WTC11 (cell line): ENCODE measurements at places on chromosomes 3 and 15. TPM values are rescaled to one million over a fixed set of nuclear protein-coding genes. Genes with fewer than 3 reads are reported as not detected.

DNA sequence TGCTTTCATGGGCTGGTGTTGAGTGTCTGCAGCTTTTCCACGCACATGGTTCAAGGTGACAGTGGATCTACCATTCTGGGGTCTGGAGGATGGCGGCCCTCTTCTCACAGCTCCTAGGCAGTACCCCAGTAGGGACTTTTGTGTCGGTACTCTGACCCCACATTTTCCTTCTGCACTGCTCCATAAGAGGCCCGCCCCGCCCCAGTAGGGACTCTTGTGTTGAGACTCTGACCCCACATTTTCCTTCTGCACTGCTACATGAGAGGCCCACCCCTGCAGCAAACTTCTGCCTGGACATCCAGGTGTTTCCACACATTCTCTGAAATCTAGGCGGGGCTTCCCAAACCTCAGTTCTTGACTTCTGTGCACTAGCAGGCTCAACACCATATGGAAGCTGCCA lies 383.4 kb upstream of the MEIS2 start:
- no peak for DNase-seq

PPP1R14D gene
- total RNA-seq: 0.25 TPM in 1 of 3 replicates, not detected in the others

GRCh38 chr3:115671761-115672455 lies 48.6 kb downstream of the GAP43 start:
- no peak for DNase-seq

- DNase-seq: peak; percentile 65
Measured at GRCh38 chr15:67433495-67434099, 87.3 kb upstream of the C15orf61 start.

GRCh38 chr15:42707068-42707467 lies 29.9 kb downstream of the CDAN1 start:
- no peak for DNase-seq
